ENCODE measurements at places on chromosomes 1 and 21.

- DNase-seq: no peak
Observed at GRCh38 chr1:80656641-80657040, 1144.1 kb upstream of the ADGRL2 start.

DNA sequence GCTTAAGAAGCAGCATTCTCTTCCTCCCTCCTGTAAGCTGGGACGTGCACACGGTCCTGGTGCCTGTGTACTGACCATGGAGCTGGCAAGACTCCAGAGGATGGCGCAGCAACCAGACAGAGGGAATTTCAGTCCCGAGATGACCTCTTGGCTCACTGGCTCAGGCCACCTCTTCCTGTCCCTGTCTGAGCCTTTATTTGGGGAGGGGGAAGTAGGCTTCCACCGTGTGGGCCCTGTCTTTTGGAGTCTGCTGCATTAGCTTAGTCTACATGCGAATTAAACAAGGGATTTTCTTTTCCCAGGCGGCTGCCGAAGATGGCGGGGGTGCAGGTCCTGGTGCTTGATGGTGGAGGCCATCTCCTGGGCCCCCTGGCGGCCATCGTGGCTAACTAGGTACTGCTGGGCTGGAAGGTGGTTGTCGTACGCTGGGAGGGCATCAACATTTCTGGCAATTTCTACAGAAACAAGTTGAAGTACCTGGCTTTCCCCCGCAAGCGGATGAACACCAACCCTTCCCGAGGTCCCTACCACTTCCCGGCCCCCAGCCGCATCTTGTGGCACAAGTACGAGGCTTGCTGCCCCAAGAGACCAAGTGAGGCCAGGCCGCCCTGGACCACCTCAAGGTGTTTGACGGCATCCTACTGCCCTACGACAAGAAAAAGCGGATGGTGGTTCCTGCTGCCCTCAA is 10.2 kb downstream of the IL24 start:
- no peak for DNase-seq

GRCh38 chr1:30044656-30045144 is 678.7 kb downstream of the MATN1 start:
- no peak for DNase-seq

GRCh38 chr1:227709451-227709850 is 25.7 kb downstream of the JMJD4 start:
- DNase-seq: no peak

DNA sequence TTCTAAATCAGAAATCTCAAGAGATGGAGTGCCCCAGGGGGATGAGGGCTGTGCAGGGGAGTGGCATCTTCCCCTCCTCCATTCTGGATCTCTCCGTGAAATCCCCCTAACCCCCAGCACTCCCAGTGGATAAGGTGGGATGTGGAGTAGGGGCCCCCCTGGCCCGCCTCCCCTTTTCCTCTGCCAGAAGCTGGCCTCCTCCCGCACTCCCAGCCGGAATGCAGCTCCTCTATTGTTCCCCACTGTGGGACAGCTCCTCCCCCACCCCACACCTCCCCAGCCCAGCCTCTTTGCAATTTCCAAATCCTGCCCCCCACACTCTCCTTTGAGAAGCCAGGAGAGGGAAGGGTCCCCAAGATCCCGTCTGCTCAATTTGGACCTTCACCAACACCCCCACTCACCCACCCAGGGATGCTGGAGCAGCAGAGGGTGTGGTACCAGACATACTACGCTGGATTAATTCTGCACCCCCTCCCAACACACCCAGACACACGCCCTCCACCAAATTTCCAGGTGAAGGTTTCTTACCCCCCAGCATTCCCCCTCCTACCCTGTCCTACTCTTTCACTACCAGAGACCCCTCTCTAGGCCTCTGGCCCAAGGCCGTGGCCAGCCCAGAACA is 1.9 kb downstream of the MEX3A start:
- no peak for DNase-seq

DNA sequence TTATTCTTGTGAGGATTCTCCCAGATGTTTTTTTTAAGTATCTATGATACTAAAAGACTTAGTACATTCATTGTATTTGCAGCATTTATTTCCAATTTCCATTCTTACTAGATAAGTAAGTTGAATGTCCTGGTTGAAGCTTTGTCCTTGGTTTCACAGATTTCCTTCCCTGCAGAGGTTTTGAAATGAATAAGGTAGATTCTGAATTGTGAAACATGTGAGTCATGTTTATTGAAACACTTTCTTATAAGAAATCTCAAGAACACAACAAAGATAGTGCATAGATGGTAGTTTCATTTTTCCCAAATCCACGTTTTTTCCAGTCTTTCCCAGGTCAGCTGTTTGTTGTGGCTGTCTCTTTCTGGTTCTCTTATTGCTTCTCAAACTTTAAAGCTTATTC is 24.8 kb downstream of the GABPA start:
- DNase-seq: no peak

GRCh38 chr1:109197158-109198042 is 16.3 kb upstream of the SARS1 start:
- DNase-seq: no peak

DNA sequence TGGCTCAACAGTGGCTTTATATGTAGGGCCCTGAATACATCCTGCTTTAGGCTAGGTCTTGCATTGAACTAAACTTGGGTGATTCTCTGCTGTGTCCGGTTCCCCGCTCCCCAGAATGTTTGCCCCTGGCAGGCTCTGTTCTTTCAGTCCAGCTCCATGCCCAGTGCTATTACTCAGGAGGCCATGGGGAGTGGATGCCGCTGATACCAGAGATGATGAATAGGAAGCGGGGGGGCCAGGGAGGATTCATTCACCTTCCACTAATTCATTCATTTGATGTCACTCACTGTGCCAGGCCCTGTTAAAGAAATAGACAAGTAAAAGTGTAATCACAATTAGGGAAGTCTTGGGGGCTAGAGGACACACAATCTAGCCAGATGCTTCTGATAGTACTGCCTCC is 83.8 kb downstream of the TMEM53 start:
- DNase-seq: no peak

- DNase-seq: peak; percentile 81
Observed at GRCh38 chr1:12177999-12178441, 11.2 kb downstream of the TNFRSF1B start.

GRCh38 chr1:214124915-214125314 is 137.1 kb downstream of the PROX1 start:
- no peak for DNase-seq

DNA sequence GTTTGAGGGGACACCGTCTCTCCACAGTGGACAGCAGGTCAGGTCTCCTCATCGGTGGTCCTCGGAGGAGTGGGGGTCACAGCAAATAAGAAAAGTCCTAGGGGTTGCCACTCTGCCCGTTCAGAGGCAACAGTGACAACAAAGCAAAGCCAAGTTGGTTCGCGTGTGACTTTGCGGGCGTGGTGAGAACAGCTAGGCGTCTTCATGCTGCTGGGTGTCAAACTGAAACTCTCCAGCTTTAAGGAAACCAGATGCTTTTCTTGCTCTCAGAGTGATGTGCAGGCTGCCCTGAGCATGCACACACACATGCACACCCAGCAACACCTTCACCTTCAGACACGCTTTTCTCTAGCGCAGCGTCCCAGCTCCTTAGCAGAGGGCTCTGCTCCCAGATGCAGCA is 70.1 kb upstream of the ARHGEF16 start:
- no peak for DNase-seq

- DNase-seq: no peak
Observed at GRCh38 chr1:183027031-183027430, 3.8 kb downstream of the LAMC1 start.

DNA sequence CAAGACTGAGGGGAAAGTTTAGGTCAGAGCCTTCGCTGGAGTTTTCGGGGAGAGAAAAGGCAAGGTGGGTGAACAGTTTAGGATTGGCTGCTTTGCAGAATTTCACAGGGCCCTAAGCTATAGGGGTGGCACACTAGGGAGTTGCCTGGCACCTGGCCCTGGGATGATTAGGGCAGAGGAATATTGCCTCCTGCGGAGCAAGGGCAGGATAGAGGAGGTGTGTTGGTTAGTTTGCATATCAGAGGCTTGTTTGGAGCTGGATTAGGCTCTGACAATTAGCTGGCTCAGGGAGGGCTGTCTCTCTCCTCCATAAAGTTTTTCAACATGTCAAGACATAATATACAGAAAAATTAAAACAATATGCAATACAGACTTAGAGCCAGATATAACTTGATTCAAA is 436.4 kb downstream of the DISC1 start:
- DNase-seq: no peak

DNA sequence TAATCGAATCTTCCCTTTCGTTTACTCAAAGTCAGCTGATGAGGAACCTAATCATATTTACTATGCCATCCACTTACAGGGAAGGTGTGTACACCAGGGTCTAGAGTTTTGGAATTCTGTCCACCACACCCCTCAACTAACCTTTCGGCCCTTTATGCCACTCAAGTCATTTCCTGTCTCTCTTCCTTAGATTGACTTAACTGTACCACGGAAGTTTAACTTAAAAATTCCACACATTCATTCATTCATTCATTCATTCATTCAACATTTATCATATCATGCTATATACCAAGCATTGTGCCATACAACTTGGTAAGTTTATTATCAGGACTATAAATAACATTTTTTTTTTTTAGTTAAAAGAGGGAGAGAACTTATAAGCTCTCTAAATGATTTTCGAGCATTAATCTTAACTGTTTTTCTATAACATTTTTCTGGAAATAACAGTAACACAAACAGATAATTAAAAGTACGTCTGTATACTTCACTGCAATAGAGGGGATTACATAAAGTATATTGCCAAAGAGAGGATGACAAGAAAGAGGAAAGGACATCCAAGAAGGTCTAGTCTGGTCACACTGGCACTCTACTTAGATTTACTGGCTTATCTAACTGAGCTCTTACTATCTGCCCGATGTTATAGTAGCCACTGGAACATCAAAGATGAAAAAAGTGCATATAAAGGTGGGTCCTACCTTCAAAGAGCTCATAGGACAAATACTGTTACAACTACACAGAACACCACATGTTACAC is 243.7 kb downstream of the PBX1 start:
- no peak for DNase-seq

DNA sequence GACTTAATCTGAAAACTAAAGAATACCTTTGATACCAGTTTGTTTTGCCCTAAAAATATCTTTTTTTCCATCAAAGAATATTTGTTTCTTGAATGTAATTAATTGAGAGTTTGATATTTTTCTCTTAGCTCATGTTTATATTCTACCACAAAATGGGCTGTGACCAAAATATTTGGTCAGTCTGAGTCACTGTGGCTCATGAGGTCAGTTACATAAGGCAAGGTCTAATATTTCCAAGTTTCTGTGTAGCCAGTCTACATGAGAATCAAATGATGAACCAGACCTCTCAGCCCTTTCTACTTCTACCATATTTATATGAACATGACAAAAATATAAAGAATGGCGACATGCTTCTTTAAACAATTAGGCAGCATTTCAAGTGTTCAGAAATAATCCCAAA is 83.0 kb upstream of the IVNS1ABP start:
- DNase-seq: no peak

DNA sequence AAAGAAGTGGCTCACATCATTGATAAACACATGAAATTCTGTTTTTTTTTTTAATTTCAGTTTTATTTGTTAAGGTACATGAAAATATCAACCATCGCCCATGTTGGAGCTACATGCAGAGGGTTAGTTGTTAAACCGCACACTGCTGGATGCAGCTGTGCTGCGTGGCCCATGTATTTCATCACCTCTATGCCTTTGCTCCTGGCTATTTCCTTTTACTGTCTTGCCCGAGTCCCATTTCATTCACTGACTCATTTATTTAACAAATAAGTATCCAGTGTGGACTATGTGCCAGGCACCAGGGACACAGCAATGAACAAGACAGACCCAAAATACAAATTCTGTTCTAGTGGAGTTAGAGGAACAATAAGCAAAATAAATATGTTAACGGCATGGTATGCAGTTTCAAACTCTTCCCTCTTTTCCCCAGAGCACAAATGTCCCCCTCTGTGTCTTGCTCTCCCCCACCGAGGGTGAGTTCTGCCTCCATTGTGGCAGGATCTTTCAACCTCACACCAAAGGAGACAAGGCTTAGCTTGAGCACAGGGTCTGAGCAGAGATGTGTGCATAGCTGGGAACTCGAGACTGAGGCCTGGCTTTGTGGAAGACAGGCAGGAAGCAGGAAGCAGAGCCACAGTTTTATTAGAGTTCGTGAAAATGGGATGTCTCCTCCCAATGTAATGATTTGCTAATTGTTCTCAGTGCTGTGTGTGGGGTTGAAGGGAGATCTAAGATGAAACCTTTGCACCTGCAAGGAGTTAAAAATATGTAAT is 44.6 kb downstream of the MAN1C1 start:
- DNase-seq: no peak

GRCh38 chr1:33010932-33011731 is 25.6 kb downstream of the AK2 start:
- no peak for DNase-seq

GRCh38 chr1:17795081-17795809 is 40.1 kb downstream of the ACTL8 start:
- DNase-seq: no peak

GRCh38 chr21:35730325-35730724 is 330.0 kb downstream of the SETD4 start:
- DNase-seq: no peak

GRCh38 chr1:70205071-70205433 is 327 bp downstream of the LRRC40 start:
- DNase-seq: no peak

GRCh38 chr21:17784604-17785402 is 34.4 kb downstream of the C21orf91 start:
- no peak for DNase-seq

DNA sequence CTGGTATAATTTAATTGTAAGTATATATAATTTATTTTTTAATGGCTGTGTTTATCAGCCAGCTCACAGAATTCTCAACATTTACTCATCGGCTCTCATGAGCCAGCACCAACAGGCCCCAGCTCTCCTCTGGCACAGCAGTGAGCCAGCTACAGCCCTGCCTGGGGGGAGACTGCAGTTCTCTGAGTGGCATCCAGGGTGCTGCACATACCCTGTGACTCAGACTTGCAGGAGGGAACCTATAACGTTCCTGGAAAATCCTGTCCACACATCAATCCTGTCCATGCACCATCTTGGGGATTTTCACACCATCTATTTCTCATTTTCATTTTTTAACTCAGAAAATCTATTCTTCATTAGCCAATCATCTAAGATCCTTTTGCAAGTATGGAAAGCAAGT is 36.5 kb downstream of the FHAD1 start:
- DNase-seq: no peak

DNA sequence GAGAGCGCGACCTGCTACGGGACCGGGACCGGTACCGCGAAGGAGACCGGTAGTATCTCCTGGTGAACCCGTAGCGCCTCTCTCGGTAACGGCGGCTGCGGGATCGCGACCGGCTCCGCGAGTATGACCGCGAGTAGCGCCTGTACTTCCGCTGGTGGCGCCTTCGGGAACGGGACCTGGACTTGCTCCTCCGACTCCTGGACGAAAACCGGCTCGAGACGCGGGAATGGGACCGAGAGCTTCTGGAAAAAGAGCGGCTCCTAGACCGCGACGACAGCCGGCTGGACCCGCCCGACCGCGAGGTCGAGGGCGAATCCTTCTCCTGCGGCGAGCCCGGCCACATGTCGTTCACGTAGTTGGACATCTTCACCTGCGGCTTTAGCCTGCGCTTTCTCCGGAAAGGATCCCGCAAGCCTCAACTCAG is 642 bp downstream of the RSRP1 start:
- DNase-seq: no peak
